ENCODE measurements at places on chromosomes 1 and 21. TPM values are rescaled to one million over a fixed set of nuclear protein-coding genes. Genes with fewer than 3 reads are reported as not detected.

TACSTD2 gene
- polyA plus RNA-seq, result 4.9 TPM

IGSF5 gene
- polyA plus RNA-seq, result 0.78 TPM

RNF11 gene
- 88.6 TPM for polyA plus RNA-seq

IFI44L gene
- 0.45 TPM for polyA plus RNA-seq

MROH9 gene
- polyA plus RNA-seq, result 0.01 TPM

CBS gene
- 11.9 TPM for polyA plus RNA-seq

KPNA6 gene
- polyA plus RNA-seq, result 25.6 TPM

All from small intestine (tissue), 16 donors.